A172 (cell line): ENCODE measurements at places on chromosomes 6 and 20. TPM values are rescaled to one million over a fixed set of nuclear protein-coding genes. Genes with fewer than 3 reads are reported as not detected.
A peak's percentile ranks its signal among the peaks of the same experiment; 100 is the strongest.

DNA sequence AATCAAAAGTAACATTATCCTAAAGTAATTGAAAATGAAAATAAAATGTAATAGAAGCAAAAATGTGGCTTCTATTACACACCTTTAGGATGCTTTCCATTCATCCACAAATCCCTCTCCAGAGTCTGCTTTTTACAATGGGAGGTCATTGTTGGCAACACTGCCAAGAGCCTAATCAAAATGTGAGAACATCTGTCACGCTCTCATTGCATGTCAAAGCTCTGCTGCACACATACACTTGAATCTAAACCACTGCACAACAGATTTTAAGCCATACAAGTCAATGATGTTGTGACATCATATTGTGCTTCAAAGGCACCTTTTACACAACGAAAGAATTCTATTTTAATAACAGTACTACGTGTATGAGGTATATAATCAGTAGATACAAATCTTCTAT lies 82.1 kb downstream of the PREP start:
- no peak for DNase-seq

DNA sequence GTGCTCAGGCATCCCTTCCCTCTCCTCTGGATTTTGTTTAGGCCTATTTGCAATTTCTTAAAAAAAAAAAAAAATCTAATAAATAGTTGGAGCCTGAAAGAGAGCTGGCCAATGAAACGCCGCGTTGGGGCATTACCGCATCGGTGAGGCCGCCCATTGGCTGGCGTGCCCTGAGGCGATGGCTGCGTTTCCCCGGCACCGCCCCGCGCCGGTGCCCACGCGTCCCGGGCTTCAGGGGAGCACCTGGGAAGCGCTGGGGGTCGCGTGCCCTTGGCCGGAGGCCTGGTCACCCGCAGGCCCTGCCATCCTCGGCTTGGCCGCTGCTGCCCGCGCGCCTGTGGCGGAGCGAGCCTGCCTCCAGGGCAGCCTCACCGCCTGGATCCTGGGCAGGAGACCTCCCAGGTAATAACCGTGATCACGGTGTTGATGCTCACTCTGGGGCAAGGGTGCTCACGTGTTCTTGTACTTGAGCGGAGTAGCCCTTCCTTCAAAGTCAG lies 155.4 kb downstream of the NRN1 start:
- DNase-seq: no peak

The EPHA7 gene
- not detected in 2 replicates for total RNA-seq

- no peak for DNase-seq
These were observed 192.5 kb downstream of the MYLK4 start for GRCh38 chr6:2558098-2558680.

- no peak for DNase-seq
These were observed 690.7 kb downstream of the KIF16B start for GRCh38 chr20:15882553-15882952.

DNA sequence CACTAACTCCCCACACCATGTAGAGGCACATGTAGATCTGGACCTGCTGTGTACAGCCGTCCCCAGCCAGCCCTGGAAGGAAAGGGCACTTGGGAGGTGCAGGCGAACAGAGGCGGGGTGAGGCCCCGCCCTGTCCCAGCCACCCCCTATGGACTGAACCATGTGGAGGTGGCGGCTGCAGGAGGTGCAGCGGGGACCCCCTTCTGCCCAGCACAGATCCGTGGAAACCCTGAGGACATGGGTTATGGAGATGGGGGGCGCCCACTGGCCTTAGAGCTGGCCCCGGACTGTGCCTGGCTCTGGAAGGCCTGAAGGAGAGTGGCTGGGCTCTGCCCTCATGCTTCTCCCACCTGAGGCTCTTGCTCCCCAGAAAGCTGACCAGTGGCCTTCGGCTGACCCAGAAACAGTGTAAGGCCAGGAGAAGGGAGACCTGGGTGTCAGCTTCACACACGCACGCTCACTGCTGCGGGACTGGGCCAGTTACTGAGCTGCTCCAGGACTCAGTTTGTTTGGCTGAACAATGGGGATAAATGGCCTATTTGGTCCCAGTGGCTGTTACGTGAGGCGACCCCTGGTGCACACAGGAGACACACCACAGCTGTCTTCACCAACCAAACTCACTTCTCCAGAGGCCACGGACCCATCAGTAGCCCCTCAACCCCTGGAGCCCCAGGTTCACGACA lies 87.2 kb downstream of the GINS1 start:
- no peak for DNase-seq

DNA sequence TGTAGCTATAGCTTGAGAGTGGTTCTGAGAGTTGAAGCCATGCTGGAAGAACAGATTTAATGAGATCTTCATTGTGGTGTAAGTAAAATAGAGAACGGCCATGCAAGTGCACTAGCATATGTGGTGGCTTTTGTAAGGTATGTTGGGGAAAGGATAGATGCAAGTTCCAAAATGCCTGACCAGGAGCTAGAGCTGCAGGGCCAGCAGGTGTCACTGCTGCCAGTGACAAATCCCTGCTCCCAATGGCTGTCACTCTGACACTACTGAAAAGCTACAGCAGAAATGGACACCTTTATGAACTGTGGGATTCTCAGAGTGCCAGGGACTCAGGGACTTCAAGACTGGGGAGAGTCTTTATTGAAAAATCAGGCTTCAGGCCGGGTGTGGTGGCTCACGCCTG lies 23.1 kb upstream of the VIP start:
- DNase-seq: no peak

GRCh38 chr6:40788661-40789655 lies 201.8 kb upstream of the LRFN2 start:
- no peak for DNase-seq

DNA sequence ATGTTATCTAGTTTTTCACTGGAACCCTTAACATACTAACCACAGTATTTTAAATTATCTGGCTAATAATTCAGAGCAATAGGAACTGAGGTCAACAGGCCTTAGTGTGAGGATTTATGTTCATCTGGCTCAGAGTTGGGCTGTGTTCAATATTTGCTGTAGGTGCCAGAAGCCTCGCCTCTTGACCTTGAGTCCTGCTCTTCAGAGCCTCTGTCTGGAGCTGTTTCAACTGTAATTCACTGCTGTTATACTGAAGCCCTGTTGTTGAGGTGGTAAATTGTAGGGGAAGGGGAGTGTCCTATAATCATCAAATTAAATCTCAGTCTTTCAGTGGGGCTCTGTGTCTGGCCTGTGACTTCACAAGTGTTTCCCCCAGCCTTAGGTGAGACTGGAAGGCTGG lies 184.4 kb downstream of the CDH26 start:
- no peak for DNase-seq

DNA sequence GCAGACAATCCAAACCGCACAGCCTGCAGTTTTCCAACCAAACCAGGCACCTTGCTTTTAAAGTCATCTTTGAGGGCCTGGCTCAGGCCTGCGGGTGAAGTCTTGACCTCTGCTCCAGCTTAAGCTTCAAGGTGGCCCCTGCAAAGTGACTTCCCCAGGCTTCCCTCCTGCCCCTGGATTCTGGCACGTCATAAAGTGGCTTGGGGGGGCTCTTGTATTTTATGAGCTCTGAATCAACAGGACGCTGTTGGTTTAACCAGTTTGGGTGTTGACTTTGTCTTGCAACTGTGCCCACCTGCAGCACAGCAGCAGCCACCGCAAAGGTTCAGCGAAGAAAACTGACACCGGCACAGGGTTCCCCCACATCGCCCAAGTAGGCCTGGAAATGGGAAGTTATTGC lies 81.2 kb downstream of the NFATC2 start:
- no peak for DNase-seq

GRCh38 chr6:158411998-158412397 lies 99.7 kb downstream of the TULP4 start:
- peak; percentile 24 for DNase-seq

- peak; percentile 72 for DNase-seq
These were observed 31.5 kb upstream of the ADTRP start for GRCh38 chr6:11810039-11810541.

- DNase-seq: no peak
These were observed 7.2 kb upstream of the LY6G5C start for GRCh38 chr6:31687860-31688693.

The ZNF165 gene
- 0.09 and 1.4 TPM in 2 replicates for total RNA-seq

The SIRPB2 gene
- total RNA-seq: not detected in 2 replicates

- DNase-seq: no peak
These were observed at the start of gene SLC17A3 for GRCh38 chr6:25874118-25874517. SLC17A3 (minus strand) TSS chr6:25874243; CDS start chr6:25868387, 5,856 bp downstream.

DNA sequence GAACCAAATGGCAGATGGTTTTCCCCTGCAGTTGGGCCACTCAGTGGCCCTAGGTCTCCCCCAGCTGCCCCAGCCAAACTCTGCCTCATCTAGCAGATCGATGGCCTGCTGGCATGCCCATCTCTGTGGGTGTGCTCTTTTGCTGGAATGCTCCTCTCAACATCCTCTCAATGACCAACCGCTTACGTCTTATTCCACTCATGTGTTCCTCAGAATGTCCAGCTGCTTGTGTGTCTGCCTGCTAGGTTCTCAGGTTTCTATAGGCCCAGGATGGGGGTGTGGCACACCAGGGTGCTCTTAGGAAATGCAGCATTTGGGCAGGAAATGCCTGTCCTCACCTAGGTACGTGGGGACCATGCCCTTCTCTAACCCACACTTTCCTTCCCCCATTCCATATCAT lies 509.9 kb upstream of the SYNCRIP start:
- DNase-seq: no peak

- no peak for DNase-seq
These were observed 933 bp downstream of the KLHL31 start for GRCh38 chr6:53664623-53665022.

The MLN gene
- not detected in 2 replicates for total RNA-seq

DNA sequence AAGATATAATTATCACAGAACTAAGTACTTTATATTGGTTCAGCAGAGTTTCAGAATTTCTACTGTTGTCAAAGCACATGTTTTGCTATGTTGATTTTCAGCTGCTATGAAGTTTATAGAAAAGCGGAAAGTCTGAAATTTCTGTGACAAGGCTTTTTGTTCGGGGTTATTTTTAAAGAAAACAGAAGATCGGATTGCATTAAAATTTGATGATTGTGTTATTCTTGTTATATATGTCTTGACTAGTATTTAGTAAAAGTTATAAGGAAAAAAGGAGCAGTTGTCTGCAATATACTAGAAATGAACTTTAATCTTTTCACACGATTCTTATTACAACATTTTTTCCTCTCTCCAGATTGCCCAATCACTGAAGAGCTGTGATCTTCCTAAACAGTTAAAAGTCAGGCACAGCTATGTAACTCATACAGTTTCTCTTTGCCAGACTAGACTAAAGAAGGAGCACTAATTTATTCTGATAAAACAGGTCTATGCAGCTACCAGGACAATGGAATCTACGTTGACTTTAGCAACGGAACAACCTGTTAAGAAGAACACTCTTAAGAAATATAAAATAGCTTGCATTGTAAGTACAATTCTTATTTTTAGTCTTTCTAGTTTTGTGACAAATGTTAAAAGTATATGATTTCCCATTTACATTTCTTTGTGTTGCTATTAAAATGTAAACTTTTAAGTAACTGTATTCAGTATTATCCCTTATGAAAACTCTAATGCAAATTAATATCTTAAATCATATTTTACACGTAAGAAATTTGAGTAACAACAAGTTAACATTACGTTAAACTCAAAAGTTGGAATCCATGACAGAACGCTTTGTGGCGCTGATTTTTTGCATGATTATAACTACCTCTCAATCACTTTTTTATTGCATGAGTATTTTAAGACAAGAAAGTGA lies at the start of gene ENPP3:
Gene ENPP3, plus strand, starts transcription at position 423 of the 913 bp plus-strand sequence. Its CDS starts 83 bp downstream, at position 506.
- no peak for DNase-seq

GRCh38 chr6:129646642-129647041 lies 63.3 kb downstream of the ARHGAP18 start:
- DNase-seq: no peak

DNA sequence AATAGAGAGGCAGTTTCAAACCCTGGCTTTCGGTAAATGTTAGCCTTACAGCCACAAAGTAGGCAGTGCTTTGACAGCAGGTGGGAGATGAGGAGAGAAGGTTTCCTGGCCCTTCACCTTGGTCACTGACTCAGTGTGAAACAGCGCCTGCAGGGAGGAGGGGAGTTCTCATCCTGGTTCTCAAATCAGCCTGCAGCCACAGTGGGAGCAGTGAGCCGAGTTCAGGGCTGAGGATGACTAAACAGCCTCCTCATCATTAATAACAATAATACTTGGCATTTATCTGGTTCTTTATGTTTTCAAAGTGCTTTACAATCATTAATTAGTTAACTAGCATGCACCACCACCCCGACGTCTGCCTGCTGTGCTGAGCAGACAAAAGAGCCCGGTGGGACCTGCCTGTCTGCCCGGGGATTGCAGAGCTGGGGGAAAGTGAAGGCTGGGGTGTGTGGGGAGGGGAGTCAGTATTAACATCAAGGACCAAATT lies 59.6 kb downstream of the PRDM1 start:
- DNase-seq: no peak

GRCh38 chr6:43376551-43376981 lies 7.1 kb upstream of the ZNF318 start:
- DNase-seq: no peak

The YTHDF1 gene
- 21.7 and 27.0 TPM in 2 replicates for total RNA-seq

GRCh38 chr20:42775037-42775436 lies 414.7 kb downstream of the PTPRT start:
- DNase-seq: no peak

GRCh38 chr6:150408842-150409241 lies 40.0 kb downstream of the IYD start:
- DNase-seq: no peak

DNA sequence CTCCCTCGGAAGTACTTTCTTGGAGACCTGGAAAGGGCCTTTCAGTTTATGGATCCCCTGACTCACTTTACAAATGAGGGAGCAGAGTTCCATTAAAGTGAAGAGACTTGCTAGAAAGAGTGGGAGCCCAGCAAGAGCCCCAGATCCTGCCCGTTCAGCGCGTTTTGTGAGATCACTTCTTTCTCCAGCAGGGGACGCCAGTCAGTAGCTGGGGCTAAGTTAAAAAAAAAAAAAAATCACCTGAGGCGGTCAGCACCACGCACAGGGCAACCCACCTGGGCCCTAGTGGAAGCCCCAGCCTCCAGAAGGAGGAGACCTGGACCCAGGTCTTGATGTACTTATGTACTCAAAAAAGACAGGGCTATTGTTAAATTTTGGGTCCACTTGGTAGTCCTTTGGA lies 274.5 kb upstream of the RNF24 start:
- no peak for DNase-seq

The DDR1 gene
- total RNA-seq: 39.0 and 50.9 TPM in 2 replicates

- DNase-seq: no peak
These were observed 233.3 kb downstream of the SYNDIG1 start for GRCh38 chr20:24702501-24703283.
